ENCODE measurements at places on chromosomes 16 and 17. TPM values are rescaled to one million over a fixed set of nuclear protein-coding genes. Genes with fewer than 3 reads are reported as not detected.

The PRDM7 gene
- total RNA-seq, result not detected

The FDXR gene
- total RNA-seq, result 3.7 TPM

The KRTAP1-5 gene
- not detected for total RNA-seq

The TRAF7 gene
- total RNA-seq, result 24.0 TPM

The IRF8 gene
- total RNA-seq, result 19.8 TPM

The TMC5 gene
- total RNA-seq, result not detected

The USP43 gene
- total RNA-seq, result under 0.01 TPM

The LPO gene
- not detected for total RNA-seq

The ZNF469 gene
- 3.7 TPM for total RNA-seq

The GAS7 gene
- 58.5 TPM for total RNA-seq

The NPIPA8 gene
- 1.0 TPM for total RNA-seq

The REXO5 gene
- 5.2 TPM for total RNA-seq

The SERPINF2 gene
- not detected for total RNA-seq

The BCL6B gene
- 13.0 TPM for total RNA-seq

The NACA2 gene
- total RNA-seq, result not detected

The ST6GALNAC1 gene
- not detected for total RNA-seq

The EME1 gene
- total RNA-seq, result 2.1 TPM

The ARL5C gene
- under 0.01 TPM for total RNA-seq

The KRTAP4-9 gene
- not detected for total RNA-seq

The BICDL2 gene
- not detected for total RNA-seq

The CTU2 gene
- total RNA-seq, result 10.4 TPM

The MEIOC gene
- 0.52 TPM for total RNA-seq

The GPR142 gene
- total RNA-seq, result not detected

The MVD gene
- 14.1 TPM for total RNA-seq

The METTL26 gene
- 32.4 TPM for total RNA-seq

The ENO3 gene
- total RNA-seq, result 2,880 TPM

The CCL16 gene
- not detected for total RNA-seq

The ITGAL gene
- 4.2 TPM for total RNA-seq

The SECTM1 gene
- total RNA-seq, result 13.0 TPM

The AKAP10 gene
- 15.7 TPM for total RNA-seq

The CCL7 gene
- total RNA-seq, result not detected

The GFAP gene
- total RNA-seq, result 2.1 TPM

The TRIM47 gene
- 23.5 TPM for total RNA-seq

The TPSD1 gene
- not detected for total RNA-seq

The MSLN gene
- total RNA-seq, result 1.0 TPM

The AFMID gene
- 23.0 TPM for total RNA-seq

The RDM1 gene
- total RNA-seq, result not detected

The DHRS7B gene
- total RNA-seq, result 29.7 TPM

The DHRS7C gene
- total RNA-seq, result 163 TPM

The CDH13 gene
- 20.9 TPM for total RNA-seq

All from skeletal muscle tissue (tissue), 5 donors.